Activated naive CD4-positive, alpha-beta T cell treated with anti-CD3 and anti-CD28 coated beads, Interleukin-2, amount 10 ng/mL, durations not matched to agents 7 days and 5 days (primary cell): ENCODE measurements at places on chromosomes 3 and 15.

GRCh38 chr3:45366290-45366689 is 22.1 kb upstream of the LARS2 start:
- DNase-seq = no peak

DNA sequence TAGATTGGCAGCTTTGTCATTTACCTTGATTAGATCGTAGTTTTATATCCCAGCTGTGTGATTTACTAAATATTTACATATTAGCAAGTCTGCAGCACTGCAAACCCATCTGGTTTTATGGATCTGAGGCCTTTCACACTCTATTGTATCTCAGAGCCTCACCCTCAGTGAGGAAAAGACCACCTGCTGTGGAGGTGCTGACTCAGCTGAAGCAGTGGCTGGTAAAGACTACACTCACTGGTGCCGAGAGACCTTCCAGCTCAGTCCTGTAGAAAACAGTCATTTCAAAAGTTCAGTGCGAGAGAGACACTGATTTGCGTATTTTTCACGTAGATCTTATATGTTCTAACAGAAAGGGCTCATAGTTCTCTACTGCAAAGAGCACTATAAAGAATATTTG is 307.8 kb upstream of the TPM1 start:
- DNase-seq = no peak

- DNase-seq = no peak
Measured at GRCh38 chr3:129410971-129411370, 17.5 kb downstream of the EFCAB12 start.

DNA sequence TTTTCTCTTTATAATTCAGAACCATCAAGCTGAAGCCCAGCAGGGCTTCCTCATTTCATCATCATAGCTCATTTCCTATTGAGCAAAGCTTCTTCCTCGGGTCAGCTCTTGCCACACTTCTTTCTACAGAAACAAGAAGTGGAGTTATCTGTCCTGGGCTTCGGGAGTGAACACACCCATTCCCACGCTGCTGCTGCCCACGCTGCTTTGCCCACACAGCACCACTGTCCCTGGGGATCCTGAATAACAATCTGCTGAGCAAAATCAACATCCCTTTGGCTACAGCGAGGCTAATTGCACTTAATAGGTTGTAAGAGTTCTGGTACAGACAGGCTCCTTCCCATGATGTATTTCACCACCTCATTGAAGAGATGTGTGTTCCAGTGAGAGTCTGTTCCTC is 23.7 kb downstream of the CEP19 start:
- DNase-seq = no peak

- no peak for DNase-seq
Measured at GRCh38 chr3:29382409-29382808, 101.5 kb downstream of the RBMS3 start.

GRCh38 chr15:41943543-41944312 is 28.6 kb downstream of the EHD4 start:
- DNase-seq = no peak
